ENCODE measurements at places on chromosomes 12 and 14.
A peak's percentile ranks its signal among the peaks of the same experiment; 100 is the strongest.

- no peak for DNase-seq
Observed at GRCh38 chr12:129696405-129696804, 207.4 kb downstream of the TMEM132D start.

DNA sequence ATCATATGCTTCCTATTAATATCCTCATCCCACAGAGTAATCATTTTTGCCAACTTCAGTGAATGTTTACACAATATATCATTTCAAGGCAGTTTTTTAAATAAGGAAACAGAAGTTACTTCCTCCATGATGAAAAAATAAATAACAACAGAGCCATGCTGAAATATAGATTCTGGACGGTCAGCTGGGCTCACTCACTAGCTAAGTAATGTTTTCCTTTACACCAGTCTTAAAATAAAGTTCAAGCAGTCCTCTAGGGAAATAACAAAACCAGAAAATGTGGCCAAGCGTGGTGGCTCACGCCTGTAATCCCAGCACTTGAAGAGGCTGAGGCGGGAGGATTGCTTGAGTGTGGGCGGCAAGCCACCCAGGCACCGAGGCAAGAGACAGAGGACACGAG, 28.7 kb downstream of the AICDA start:
- no peak for DNase-seq

DNA sequence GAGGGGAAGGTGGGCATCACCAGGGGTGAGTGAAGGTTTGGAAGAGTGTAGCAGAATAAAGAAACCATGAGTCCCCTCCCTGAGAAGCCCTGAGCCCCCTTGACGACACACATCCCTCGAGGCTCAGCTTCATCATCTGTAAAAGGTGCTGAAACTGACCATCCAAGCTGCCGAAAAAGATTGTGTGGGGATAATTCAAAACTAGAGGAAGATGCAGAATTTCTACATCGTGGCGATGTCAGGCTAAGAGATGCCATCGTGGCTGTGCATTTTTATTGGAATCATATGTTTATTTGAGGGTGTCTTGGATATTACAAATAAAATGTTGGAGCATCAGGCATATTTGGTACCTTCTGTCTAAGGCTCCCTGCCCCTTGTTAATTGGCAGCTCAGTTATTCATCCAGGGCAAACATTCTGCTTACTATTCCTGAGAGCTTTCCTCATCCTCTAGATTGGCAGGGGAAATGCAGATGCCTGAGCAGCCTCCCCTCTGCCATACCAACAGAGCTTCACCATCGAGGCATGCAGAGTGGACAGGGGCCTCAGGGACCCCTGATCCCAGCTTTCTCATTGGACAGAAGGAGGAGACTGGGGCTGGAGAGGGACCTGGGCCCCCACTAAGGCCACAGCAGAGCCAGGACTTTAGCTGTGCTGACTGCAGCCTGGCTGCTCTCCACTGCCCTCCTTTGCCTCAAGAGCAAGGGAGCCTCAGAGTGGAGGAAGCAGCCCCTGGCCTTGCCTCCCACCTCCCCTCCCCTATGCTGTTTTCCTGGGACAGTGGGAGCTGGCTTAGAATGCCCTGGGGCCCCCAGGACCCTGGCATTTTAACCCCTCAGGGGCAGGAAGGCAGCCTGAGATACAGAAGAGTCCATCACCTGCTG, 7.0 kb downstream of the SERPINA1 start:
- no peak for DNase-seq

DNA sequence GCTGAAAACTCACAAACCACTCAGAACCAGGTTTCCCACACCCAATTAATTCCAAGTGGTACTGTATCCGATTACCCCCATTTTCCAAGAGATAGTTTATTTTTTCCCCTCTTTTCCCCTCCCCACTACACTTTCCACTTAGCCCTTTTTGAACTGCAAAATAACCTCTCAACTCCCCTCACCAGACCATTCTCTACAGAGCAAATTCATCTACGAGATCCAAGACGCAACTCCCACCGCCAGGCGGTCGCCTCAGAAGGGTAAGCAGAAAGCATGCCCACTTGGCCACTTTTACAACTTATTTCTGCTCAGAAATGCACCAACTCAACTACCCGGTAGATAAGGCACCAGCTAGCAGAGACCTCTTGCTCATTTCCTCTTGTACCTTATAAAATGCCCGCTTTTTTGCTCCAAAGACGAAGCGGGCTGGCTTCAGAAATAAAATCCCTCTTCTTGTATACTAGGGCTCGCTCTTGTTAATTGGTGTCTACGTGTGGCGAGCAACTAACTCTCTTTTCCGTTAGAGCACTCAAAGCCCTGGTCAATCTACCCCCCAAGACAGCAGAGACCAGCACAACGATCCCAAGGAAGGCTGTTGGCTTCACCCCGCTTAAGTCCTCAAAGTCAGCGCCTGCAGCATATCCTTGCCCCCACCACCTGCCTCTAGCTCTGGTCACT, 910 bp upstream of the SRP54 start:
- DNase-seq = peak; percentile 10

DNA sequence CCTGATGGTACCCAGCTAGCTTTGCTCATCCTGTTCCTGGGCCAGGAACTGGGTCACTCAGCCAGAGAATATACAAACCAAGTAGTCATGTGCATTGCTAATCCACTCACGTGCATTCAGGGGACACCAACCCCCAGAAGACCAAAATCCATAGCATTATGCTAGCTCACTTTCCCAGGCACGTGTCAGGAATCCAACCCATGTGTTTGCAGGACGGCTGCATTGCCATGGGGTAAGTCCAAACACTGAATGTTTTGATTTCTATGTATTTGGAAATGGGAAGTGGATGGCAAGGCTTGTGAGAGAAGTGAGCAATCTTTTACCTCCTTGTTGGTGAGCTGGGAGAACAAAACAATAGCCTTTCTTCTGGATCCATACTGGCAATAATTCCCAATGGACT, 87.1 kb upstream of the FOXN3 start:
- no peak for DNase-seq

DNA sequence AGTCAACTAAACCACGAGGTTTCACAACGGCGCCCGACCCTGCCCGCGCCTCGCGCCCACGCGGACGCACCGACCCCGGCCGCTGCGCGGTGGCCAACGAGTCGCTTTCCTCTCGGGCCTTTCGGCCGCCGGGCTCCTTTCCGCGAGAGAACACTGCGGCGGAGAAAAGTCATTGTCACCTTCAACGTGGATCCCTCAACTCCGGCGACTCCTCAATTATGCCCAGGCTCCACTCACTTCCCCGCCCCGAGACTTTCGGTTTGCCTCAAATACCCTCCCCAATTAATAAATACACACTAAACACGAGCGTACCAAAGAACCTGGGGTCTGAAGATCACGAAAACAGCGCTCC, 450 bp downstream of the SINHCAF start:
- peak; percentile 21 for DNase-seq

DNA sequence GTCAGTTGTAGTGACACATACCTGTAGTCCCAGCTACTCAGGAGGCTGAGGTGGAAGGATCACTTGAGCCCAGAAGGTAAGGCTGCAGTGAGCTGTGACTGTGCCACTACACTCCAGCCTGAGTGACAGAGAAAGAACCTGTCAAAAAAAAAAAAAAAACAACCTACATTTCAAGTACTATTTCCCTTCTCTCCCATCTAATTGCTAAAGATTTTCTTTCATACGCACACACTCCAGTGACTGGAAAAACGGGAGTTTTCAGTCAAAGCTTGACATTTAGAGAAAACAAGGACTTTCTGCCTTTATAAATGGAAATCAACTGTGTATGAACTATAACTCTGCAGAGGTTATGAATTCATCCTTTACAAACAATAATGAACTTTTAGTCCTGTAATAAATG, 25.9 kb downstream of the GPHB5 start:
- DNase-seq = no peak

- peak; percentile 57 for DNase-seq
Observed at GRCh38 chr12:69154585-69155363, 84.6 kb upstream of the CPSF6 start.

DNA sequence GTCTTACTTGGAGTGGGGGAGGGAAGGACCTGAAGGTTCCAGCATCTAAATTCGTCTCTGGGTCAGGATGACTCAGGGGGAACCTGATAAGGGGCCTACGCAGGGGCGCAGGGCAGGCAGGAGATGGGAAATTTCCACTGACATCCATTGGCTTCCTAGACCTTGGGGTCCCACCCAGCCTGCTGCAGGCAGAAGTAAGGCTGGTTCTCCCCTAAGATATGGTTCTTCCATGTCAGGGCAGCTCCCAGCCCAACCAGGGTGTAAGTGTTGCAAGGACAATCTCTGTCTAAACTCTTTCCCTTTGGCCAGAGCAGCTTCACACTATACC, 2.1 kb upstream of the NDRG2 start:
- DNase-seq = no peak

GRCh38 chr14:92905667-92906066, 17.3 kb upstream of the CHGA start:
- DNase-seq = no peak

GRCh38 chr12:42237052-42237852, 796 bp downstream of the YAF2 start:
- peak; percentile 78 for DNase-seq

GRCh38 chr14:105537580-105538474, 11.4 kb downstream of the TMEM121 start:
- peak; percentile 81 for DNase-seq

DNA sequence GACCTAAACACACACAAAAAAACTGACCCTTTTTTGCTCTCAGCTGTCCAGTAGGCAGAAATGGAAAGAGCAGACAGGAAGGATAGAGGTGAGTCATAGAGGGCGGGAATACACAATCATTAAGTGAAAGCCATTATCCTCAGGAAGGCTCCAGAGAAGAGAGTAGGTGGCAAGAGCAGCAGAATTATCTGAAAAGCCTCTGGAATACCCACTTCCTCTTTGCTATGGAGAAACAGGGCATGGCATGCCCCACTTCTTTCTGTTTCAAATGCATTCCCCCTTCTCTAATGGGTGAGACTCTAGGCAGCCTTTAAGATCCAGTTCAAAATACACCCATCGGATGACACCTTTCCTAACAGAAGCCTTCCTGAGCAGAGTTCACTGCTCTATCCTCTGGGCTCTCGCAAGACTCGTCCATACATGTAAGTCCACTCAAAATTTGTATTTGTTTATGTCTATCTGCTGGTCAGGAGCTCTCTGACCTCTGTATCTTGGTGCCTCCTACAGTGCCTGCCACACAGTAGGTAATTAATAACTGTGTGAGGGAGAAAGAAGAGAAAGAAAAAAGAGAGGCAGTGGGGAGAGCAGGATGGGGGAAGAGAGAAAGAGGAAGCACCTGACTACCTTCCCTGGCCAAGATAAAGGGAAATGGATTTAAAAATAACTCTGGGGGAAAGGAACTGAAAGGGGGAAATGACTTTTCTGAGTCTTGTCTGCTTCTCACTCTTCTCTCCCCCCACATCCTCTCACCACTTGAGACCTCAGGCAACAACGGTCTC, 8.5 kb downstream of the KLHL33 start:
- peak; percentile 72 for DNase-seq

- DNase-seq = no peak
Observed at GRCh38 chr12:131363841-131364495, 346.9 kb upstream of the SFSWAP start.

DNA sequence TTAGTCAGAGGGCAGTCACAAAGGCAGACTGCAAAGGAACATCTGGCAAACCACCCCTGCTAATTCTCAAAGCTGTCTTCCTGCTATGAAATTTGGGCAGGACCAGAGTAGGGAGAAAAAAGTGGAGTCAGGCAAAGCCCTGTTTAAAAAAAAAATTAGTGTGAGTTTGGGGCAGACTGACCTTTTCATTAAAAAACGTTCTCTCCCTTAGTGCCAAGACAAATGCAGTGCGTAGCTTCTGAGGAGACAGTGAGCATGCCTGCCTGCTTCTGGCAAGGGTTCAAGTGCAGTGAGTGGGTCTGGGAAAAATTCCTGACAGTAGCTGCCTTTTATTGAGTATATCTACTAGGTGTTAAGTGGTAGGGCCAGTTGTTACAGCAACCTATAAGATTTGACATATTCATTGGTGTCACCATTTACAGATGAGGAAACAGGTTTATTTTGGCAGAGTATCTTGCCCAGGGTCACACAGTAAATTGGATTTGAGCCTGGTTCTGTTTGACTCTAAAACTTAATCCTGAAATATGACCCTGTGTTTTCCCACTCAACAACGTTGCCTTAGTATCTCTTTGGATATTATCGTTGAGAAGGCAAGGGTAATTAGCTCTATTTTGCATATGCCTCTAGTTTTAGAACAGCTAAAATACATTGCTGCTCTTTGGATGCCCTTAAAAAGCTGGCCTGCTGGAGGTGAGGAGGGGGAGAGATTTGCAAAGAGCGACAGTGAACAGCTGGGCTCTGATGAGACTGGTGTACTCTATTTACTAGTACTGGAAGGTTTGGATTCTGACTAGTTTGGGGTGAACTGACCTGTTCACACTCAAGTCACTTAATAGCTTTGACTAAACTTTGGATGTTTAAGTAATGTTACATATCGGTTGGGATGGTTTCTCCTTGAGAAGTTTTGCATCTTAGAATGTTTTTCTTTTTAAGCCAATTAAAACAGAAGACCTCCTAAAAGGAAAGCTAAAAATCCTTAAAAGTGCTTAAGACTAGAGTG, 72.8 kb downstream of the PAPOLA start:
- DNase-seq = no peak

- DNase-seq = no peak
Observed at GRCh38 chr12:123741937-123742572, 20.0 kb upstream of the DNAH10 start.

DNA sequence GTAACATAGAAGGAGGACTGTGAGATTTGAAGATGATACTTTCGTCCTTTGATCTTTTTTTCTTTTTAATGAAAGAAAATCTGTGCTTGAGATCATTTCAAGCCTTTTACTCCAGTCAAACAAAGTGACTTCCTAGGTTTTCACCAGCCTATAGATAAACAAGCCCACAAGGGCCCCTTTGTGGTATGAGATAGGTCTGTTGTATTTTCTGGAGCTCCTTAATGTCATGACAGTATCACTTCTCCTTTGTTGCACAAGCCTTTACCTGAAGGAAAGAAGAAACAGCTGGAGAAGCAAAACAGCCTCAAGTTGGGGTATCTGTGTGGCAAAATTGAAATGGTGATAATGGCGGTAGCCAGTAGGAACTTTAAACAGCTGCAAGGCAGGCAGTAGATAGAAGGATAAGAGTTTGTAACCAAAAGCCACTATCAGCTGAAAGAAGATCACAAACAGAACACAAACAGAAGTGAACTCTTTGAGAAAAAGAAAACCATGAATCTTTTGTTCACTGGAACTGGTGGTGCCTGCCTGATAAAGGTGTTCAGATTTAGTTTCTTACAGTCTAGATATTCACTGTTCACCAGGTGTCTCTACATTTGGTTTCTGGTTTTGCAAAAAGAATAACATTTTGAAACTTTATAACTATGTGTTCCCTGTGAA, 96.8 kb downstream of the LGR5 start:
- no peak for DNase-seq

GRCh38 chr12:27428466-27428865, 18.1 kb upstream of the SMCO2 start:
- DNase-seq = no peak

GRCh38 chr14:95609398-95609990, 74.6 kb downstream of the GLRX5 start:
- DNase-seq = peak; percentile 37
